Small intestine (tissue), 16 donors: ENCODE measurements at places on chromosomes 5 and 9.

GRCh38 chr5:60993875-60994571 lies 49.0 kb downstream of the NDUFAF2 start:
- no peak for DNase-seq

- no peak for DNase-seq
These were observed 13.0 kb downstream of the TNIP1 start for GRCh38 chr5:151067632-151068432.

DNA sequence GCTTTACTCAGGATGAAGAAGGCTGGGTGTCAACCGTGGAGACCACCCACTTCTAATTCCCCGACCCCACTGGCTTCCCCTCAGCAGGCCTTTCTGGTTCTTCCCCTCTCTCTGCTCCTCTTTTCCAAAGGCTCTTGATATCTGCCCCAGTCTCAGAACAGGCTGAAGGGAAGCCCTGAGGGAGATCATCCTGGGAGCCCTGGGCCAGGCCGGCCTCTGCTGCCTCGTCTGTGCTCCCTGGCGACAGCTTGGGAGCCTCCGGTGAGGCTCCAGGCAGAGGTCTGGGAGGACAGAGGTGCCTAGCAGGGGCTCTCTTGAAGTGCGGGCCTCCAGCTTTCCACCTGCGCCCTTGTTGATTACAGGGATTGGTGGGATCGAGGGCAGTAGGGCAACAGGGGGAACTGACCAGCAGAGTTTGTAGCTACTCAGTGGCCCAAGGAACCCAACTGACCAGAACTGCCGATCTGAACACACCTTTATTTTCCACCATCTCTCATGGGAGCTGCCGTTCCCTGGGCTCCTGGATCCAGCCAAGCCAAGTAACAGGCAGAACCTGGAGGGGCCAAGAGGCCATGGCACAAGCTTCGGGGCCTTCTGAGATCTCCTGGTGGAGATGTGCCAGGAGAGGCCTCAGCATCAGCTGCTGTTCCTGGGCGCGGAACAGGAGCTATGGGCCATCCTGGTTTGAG lies 198.5 kb downstream of the CACNA1B start:
- DNase-seq: no peak

GRCh38 chr5:57725658-57726504 lies 243.3 kb upstream of the ACTBL2 start:
- no peak for DNase-seq

DNA sequence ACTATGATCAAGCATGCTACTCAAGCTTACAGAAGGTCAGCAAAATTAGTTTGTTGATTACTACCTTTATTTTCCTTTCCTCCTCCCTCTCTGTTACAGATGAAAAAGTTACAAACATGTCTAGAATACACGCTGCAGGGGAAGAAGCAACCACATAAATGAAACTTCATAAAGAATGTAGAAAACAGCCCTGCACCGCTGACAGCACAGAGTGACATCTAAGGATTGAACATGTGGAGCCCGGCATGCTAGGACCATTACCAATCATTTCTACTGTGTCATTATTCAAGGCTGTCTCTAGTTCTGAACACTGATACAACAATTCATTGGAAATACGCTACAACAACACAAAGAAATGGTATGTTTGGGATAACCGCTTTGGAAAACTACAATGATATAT lies 261.1 kb downstream of the MLLT3 start:
- DNase-seq: no peak
